Non-pigmented ciliary epithelial cell (primary cell): ENCODE measurements at places on chromosomes 2 and 18.
A peak's percentile ranks its signal among the peaks of the same experiment; 100 is the strongest.

GRCh38 chr2:55486426-55486825, 33.1 kb upstream of the CFAP36 start:
- DNase-seq, result no peak

DNA sequence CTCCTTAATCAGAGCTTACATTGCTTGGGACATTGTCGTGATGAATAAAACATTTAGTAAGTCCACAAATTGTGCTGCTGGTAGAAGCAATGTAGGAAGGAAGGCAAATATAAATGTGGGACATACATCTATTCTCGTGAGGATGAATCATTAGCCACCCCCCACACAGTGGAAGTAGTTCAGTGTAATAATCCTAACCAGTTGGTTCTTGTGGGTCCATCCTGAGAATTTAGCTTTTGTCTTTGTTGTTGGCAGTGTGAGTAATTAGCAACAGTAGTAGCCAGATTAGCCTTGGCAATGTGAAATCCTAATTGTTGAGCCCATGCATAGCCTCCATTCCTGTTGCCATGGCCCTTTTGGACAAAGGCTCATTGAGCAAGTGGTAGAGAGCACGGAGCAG, 532.1 kb downstream of the FBXO15 start:
- no peak for DNase-seq

- no peak for DNase-seq
Measured at GRCh38 chr2:226956659-226957058, 120.8 kb downstream of the RHBDD1 start.

- DNase-seq, result no peak
Measured at GRCh38 chr2:151819920-151820319, 8.3 kb downstream of the ARL5A start.

DNA sequence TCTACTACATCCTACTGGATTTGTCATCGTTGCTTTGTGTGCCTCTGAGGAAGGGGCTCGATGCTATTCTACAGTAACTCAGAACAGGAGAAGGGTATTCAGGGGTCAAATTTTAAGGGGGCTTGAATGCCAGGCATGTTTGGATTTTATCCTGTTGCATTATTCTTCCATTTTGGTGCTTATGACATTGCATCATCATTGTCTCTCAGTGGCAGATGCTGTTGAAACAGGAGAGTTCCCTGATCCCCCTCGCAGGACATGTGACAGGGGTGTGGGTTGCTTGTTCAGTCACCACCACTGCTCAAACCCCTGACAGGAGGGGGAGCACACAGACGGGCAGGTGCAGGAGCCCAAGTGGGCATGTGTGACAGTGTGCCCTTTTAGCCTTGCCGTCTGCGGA, 156.7 kb downstream of the SLC4A3 start:
- DNase-seq, result no peak

GRCh38 chr2:54735636-54736035, 12.2 kb downstream of the EML6 start:
- no peak for DNase-seq

DNA sequence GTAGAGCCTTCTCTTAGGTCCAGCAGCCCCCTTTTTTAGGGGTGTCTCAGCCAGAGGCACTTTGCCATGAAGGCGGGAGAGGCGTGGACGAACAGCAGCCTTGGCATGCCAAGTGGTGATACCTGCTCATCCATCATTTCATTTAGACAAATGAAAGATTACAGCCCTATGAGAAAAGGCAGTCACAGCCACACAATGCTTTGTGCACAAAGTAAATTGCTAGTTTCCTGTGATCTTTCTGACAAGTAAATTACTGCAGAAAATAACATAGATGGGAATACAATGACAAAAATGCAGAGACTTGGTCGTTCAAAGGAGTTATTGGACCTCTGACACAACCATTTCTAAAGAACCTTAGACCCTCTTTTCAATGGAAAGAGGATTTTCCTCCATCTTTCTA, 94.9 kb downstream of the RND3 start:
- DNase-seq, result no peak

DNA sequence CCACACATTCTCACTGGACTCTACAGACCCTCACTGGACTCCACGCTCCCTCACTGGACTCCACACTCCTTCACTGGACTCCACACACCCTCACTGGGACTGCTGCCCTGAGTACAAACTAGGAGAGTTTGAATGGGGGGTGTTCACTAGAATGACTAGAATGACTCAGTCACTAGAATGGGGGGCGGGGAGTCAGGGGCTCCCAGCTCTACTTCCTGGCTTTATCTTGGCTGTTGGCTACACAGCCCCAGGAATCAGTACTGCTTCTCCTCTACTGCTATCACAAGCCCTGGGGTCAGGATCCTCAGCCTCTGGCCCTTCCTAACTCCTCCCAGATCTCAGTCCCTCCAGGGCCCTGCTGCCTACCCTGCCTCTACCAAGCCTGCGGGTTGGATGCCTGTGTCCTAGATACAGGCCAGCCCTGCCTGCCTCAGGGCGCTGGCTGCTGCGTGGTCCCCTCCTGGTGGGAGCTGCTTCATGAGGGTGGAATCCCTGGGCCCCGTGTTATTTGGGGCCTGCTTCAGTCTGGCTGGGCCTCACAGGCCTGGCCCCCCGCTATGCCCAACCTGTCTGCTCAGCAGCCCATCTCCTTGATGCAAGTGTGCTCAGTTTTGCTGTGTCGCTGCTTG, 7.8 kb downstream of the PTMA start:
- no peak for DNase-seq

DNA sequence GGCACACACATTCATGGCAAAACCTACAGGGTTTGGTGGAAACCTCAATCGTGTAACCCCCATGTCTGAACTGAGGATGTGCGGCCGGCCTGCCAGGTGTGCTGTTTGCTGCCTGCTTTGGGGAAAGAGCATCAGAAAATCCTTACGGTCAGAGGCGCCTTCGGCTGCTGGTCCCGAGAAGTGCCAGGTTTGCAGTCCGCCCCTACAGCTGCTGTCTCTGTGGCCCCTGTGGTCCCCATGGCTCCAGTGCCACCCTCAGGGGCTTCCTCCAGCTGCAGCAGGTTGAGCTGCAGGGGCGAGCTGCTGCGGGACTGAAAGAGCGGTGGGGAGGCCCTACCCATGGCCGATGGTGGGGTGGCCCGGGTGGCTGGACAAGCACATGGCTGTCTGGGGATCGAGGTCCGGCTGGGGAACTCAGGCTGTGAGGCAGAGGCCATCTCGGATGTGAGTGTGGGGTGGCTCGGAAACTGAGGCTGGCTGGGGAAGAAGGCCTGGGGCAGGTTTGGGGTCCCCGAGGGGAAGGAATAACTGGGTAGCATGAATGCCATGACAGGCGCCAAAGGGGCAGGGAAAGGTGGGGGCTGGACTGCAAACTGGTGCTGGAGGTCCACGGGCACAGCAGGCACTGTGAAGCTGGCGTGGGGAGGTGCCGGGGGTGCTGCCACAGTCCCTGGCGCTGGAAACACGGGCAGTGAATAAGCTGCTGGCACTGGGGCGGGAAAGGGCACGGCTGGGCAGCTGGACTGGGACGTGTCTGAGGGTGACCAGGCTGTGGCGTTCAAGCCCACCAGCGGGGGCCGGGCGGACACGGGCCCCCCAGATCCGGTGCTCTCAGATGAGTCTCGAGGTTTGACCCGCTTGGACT, 13.2 kb upstream of the HES6 start:
- DNase-seq, result no peak

DNA sequence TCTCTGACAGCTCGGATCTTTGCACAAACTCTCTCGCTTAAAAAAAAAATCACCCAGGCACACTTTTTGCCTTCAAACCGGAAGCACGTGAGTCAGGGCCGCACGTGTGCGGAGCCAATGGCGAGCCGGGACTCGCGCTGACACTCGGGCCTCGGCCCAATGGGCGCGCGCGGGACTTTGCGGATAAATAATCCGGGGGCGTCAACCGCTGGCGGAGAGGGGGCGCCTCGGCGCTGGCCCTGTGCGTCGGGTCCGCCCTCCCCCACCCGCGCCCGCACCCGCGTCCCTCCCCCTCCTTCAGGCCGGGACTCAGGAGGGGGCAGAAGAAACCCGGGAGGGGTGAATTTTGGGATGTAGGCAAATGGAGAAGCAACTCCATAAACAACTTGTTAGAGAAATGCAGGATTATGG, 319 bp upstream of the EN1 start:
- no peak for DNase-seq

DNA sequence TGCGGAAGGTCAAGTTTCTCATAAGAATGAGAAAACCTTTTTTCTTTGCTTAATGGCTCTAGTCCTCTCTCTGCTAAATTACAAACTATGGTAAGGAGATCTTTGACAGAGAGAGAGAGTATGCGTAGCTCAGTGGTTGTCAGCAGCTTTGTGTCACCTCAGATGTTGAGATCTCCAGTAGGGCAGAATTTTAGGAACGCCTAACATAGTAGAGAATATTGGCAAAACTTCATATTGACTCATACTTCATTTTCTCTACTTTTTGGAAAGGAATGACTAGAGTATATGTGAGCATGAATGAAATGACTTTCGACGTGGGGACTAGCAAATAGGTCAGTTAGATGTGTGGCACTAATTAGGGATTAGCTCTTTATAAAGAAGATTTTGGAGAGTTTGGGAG, 64.0 kb downstream of the WDR7 start:
- DNase-seq, result no peak

- DNase-seq, result no peak
Measured at GRCh38 chr2:171431677-171432167, 2.1 kb downstream of the METTL8 start.

- DNase-seq, result no peak
Measured at GRCh38 chr2:95061601-95062183, 36.2 kb downstream of the MAL start.

- no peak for DNase-seq
Measured at GRCh38 chr2:29097569-29097968, 17.6 kb upstream of the CLIP4 start.

DNA sequence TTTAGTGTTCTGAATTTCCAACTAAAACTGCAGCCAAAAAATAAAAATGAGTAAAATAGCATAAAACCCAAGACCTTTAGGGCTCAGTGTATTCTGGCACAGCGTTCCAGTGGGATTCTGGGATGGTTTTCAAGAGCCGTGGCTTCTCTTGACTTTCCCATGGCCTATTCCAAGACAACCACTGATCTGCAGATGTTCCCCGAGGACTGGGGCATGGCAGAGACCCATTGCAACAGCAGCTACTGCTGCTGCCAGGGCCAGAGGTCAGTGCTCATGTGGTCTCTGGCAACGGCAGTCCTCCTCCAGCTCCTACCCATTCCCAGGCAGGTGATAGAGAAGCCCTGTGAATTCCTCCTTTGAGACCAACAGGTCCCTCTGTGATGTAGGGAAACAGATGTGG, 26.8 kb downstream of the TNP1 start:
- DNase-seq, result no peak

- DNase-seq, result no peak
Measured at GRCh38 chr18:57784034-57784800, 18.9 kb downstream of the ATP8B1 start.

GRCh38 chr18:26813043-26813442, 52.5 kb downstream of the AQP4 start:
- peak; percentile 3 for DNase-seq

- DNase-seq, result no peak
Measured at GRCh38 chr2:237096201-237096600, 10.5 kb downstream of the COPS8 start.
